Natural killer cell treated with Interleukin-12 subunit alpha and Interleukin-12 subunit beta and Interleukin-15 and Interleukin-18, amount 100 ng/mL, for 72 hours (primary cell): ENCODE measurements at places on chromosomes 1 and 21.

GRCh38 chr21:38760762-38761155 is 45.0 kb upstream of the ETS2 start:
- DNase-seq = no peak

- no peak for DNase-seq
These were observed 110.1 kb downstream of the ERG start for GRCh38 chr21:38388203-38388602.

GRCh38 chr1:30801771-30802198 is 44.2 kb upstream of the LAPTM5 start:
- peak; percentile 71 for DNase-seq

DNA sequence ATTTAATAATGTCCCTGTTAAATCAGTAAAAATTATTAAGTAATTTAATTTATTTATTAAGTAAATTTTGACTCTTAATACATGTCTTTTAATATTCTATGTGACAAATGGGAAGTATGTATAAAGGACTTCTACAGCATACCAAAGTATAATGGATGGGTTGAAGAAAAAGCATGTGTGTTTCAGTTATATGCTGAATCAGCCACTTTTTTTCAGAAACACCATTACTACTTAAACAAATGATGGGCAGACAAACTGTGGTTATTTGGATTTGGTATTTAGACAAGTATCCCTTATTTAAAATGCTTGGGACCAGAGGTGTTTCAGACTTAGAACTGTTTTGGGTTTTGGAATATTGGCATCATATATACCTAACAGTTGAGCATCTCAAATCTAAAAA is 176.3 kb upstream of the DMRTA2 start:
- DNase-seq = no peak

GRCh38 chr1:226643177-226643576 is 94.6 kb downstream of the STUM start:
- peak; percentile 60 for DNase-seq

DNA sequence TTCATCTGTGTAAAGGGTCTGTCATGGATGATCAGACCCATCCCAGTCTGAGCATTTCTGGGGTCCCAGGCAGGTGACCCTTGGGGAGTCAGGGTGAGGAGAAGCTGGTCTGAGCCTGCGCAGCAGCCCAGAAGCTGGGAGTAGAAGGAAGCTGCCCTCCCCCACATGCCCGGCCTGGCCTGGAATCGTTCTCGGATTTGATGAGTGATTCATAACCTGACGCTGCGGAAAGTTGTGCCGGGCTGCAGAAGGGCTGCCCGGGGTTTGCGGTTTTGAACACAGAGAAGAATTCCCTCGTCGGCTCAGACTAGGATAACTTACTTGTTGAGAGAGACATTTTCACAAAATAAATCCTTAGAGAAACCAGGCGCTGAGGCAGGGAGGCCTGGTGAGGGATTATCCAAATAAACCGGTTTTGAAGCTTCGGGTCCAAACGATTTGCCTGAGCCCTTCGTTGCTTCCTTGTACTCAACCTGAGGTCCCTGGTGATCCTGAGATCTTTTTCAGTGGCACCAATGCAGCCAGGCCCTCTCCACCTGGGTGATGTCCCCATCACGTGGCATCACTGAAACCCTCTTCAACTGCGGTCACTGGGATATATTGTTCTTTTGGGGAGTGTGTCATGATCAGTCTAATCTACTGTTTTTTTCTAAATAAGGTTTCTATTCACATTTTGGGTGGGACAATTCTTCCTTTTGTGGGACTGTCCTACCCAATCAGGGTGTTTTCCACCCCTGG is 29.2 kb downstream of the EPHB2 start:
- no peak for DNase-seq

DNA sequence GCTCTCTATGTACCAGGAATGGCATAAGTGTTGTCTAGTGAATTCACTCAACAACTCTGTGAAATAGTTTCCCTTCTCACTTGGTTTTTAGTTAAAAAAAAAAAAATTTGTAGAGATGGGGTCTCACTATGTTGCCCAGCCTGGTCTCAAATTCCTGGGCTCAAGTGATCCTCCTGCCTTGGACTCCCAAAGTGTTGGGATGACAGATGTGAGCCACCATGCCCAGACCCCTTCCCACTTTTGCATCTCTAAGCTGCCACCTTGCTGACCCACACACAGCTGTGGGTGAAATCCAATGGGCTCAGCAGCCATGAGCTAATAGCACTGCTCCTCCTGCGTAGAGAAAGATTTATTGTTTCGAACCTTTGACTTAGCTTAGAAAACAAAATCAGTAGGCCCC is 33.5 kb downstream of the NEK2 start:
- no peak for DNase-seq

DNA sequence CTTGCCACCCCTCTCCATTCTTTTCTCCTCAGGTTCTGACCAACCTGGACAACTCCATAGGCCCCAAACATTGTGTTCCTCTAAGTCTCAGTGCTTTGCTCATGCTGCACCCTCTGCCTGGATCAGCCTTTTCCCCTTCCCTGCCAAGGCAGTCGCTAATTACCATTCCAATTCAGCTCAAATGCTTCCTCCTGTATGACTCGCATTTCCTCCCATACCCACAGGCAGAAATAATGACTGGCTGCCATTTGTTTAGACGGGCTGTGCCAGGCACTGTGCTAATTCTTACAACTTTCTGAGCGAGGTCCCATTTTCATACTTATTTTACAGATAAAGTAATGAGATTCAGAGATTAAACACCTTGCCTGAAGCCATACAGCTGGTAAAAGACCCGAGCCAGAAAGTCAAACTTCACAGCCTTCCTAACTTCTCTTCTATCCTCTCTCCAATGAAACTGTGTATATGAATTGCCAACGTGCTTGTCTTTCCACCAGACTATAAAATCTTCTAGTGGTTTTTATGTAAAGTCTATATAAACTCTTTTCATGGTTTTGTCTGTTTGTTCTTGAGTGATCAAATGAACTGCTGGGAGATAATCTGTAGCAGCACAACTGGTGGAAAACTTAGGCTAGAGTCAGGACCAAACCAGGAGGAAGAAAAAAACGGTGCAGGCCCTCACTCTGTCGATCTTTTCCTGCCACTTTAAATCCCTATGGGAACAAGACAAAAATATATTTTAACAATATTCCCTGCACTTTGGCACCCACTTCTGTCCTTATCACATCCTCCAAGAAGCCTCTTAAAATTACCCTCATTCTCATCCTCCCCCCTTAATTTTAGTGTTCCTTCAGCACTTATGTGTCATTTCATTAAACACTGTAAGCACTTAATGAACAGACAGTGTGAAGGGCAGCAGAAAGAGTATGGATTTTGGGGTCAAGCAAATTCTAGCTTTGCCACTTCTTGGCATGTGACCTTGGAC is 33.7 kb downstream of the RAB3B start:
- no peak for DNase-seq

DNA sequence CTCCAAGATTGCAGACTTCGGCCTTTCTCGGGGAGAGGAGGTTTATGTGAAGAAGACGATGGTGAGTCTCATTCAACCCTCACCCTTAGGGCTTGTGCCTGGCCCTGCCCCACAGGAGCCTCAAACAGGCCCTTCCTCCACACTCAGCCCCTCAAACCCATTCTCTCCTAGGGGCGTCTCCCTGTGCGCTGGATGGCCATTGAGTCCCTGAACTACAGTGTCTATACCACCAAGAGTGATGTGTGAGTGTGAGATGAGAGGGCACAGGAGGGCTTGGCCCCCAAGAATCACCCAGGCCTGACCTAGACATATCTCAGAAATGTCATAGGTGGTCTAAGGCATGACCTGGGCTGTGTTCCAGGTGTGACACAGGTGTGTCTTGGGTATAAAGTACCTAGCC is 18.3 kb upstream of the MPL start:
- no peak for DNase-seq

DNA sequence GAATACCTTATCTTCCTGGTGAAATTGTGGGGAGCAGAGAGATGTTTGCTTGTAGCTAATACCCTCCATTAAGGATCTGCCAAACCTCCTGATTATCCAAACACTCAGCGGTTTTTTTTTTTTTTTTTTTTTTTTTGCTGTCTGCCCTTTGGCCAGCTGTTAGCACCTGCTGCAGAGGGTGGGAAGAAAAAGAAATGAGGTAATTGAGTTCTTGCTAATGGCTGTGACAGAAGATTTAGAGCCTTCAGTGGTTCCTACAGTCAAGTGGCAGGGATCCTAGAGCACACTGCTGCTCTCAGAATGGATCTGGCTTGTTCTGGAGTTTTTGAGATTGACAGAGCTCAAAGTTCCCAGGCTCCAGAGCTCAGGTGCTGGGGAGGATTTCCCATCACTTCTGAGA is 342.5 kb downstream of the DISC1 start:
- no peak for DNase-seq

DNA sequence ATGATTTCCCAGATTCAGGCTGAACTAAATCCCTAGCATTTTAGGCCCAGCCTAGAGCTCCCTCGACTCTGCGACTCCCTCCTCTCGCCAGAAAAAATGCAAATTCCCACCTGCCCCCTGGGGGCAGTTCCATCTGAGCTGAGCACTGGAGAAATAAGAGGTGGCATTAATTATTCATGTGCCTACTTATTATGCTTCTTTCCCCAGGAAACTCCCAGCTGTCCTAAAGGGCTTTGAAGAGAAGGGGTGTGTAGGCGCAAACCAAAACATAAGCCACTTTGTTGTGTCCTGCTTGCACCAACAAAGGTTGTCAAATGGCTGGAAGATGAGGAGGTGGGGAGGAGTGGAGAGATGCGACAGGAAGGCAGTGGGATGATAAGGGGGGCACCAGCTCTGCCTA is 41.4 kb upstream of the GOLT1A start:
- no peak for DNase-seq

GRCh38 chr1:34924759-34925555 is 4.5 kb downstream of the DLGAP3 start:
- no peak for DNase-seq

DNA sequence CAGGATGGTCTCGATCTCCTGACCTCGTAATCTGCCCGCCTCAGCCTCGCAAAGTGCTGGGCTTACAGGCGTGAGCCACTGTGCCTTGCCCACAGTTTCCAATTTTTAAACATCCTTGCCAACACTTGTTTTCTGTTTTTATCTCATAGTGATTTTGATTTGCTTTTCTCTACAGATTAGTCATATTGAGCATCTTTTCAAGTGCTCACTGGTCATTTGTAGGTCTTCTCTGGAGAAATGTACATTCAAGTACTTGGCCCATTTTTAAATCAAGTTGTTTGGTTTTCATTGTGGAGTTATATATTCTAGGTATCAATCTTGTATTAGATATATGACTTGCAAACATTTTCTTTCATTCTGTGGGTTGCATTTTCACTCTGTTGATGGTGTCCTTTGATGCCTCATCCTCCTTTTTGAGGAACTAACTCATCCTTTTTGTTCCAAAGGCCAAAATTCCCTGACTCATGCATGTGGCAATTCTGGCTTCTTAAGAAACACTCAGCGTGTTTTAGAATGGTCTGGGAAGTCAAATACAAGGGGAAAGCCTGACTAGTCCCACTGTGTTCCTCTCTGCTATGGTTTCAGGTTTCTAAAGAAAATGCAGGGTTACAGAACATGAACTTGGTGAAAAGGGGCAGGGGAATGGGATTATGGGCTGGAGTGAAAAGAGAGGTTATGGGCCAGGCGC is 37.3 kb downstream of the PTAFR start:
- DNase-seq = no peak

- DNase-seq = no peak
These were observed 584.7 kb downstream of the LMO4 start for GRCh38 chr1:87913361-87913760.

GRCh38 chr21:15775291-15775690 is 45.5 kb downstream of the USP25 start:
- no peak for DNase-seq

DNA sequence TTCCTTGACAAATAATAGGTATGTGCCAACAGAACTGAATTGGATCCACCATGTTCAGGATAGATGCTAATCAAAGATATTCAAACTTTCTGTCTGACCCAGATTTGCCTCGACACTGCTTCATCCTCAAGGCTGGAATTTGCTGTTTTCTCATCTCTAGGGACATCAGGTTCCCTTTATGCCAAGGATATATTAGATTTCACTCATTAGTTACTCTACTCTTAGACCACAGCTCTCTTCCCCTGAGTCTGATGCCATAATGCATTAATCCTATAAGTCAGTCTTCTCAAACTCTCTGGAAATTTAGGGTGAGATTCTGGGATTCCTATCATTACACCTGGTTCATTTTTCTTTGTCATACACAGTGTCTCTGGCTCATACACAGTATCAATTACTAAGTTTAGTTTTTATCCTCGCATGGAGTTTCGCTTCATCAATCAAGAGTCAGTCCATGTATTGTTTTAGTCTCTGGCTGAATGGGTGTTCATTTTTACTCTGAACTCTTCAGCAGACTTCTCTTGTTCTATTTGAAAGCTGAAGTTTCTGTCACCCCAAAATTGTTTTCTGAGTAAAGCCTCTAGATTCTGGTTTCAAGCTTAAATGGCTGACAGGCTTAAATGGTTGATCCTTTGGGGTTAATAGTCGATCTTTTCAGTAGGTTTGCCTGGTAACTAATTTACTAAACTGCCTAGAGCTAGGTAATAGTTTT is 9.3 kb upstream of the DCAF6 start:
- no peak for DNase-seq

GRCh38 chr1:108678706-108679105 is 13.4 kb upstream of the PRPF38B start:
- no peak for DNase-seq

- DNase-seq = no peak
These were observed 214.8 kb downstream of the MATN1 start for GRCh38 chr1:30508611-30509010.

GRCh38 chr21:46055863-46056281 is 42.0 kb upstream of the COL6A2 start:
- no peak for DNase-seq

DNA sequence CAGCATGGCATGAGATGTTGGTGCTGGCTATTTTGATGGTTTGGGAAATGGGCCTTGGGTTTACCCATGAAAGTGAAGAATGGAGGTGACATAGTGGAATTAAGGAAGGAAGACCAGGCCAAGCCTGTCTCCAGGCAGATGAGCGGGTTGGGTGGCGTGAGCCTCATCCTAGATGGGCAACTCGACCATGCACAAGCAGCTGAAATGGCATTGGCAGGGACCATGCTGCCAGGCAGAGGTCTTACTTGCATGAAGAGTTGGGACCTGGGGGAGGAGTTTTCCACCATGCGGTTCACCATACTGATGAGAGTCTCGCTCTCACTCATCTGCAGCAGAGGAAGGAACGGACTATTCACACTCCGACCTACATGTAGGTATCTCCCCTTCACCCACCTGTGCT is 37.5 kb upstream of the GOLT1A start:
- no peak for DNase-seq

DNA sequence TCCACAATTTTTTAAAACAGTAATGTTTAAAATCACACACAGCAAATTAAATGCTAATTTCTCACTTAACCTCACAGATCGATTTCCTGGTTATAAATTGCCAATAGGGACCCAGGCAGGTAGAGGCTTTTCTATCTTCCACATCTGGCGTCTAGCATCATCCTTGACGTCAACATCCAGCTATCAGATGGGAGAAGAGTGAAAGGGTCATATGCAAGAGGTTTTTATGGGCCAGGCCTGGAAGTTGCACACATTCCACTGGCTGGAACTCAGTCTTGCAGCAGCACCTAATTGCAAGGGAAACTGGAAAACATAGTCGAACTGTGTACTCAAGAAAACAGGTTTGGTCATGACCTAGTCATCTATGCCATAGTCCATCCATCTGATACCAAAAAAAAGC is 6.0 kb upstream of the EEIG2 start:
- DNase-seq = no peak

- no peak for DNase-seq
These were observed 18.7 kb upstream of the MTF1 start for GRCh38 chr1:37878071-37878470.

GRCh38 chr1:163082971-163083370 is 13.8 kb downstream of the RGS4 start:
- DNase-seq = no peak
